ENCODE measurements at places on chromosomes 1 and 21.

DNA sequence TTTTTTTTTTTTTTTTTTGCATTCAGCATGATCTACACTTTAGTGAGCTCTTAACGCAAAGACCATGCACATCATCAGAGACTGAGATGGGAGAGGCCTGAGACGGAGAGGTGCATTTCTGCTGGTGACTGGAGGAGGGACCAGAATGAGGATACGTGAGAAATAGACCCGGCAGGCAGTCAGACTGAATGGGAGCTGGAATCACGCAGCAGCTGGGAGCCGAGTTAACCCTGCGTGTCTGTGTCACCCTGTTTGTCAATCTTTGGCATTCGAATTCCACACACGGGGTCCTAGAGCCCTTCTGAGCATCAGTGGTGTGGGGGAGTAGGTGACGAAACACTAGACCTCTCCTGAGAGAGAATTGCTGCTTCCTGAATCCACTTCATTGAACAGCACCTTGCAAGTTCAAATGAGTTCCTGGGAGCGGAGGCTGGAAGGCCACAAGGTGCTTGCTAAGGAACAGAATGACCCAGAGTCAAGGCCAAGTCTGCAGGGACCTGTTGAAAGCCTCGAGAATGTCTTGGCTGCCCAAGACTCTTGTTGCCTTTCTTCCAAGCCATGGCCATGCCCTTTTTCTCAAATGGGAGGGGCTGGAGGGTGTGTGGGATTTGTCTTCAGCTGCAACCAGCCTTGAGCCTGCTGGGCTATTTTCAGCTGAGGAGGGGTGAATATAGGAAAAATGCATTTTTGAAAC lies 123.3 kb downstream of the CNIH3 start:
- no peaks in the 10 kb centered on the region for H3K36me3 ChIP-seq
- no peak for DNase-seq
- H3K4me1 ChIP-seq = no peaks in the 10 kb centered on the region
- H3K4me3 ChIP-seq = no peak overlapping the region

GRCh38 chr1:229150518-229150917 lies 120.4 kb upstream of the RAB4A start:
- H3K4me1 ChIP-seq = no peaks in the 10 kb centered on the region
- no peak for DNase-seq
- H3K27me3 ChIP-seq = no peaks in the 10 kb centered on the region
- no peaks in the 10 kb centered on the region for H3K36me3 ChIP-seq
- H3K27ac ChIP-seq = no peak overlapping the region
- H3K4me3 ChIP-seq = no peak overlapping the region

- H3K27ac ChIP-seq = no peak overlapping the region
- DNase-seq = no peak
- H3K4me1 ChIP-seq = no peaks in the 10 kb centered on the region
- no peak overlapping the region for H3K4me3 ChIP-seq
Observed at GRCh38 chr1:30191154-30191702, 532.2 kb downstream of the MATN1 start.

DNA sequence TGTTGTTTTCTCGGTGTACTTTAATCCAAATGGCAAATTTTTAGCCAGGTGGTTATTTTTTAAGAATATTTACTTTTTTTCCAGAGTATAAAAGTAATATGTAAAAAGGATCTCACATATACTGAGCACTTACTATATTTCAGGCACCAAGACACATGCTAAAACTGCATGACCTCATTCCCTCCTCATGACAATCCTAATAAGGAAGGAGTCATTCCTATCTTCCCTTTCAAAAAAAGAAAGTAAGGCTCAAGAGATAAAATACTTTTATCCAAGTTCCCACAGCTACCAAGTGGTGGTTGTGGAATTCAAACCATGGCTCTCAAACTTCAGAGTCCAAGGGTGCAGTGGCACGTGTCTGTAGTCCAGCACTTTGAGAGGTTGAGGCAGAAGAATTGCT lies 19.4 kb downstream of the ATP2B4 start:
- H3K27me3 ChIP-seq = no peaks in the 10 kb centered on the region
- no peak overlapping the region for H3K27ac ChIP-seq
- no peak overlapping the region for H3K4me3 ChIP-seq
- DNase-seq = no peak

DNA sequence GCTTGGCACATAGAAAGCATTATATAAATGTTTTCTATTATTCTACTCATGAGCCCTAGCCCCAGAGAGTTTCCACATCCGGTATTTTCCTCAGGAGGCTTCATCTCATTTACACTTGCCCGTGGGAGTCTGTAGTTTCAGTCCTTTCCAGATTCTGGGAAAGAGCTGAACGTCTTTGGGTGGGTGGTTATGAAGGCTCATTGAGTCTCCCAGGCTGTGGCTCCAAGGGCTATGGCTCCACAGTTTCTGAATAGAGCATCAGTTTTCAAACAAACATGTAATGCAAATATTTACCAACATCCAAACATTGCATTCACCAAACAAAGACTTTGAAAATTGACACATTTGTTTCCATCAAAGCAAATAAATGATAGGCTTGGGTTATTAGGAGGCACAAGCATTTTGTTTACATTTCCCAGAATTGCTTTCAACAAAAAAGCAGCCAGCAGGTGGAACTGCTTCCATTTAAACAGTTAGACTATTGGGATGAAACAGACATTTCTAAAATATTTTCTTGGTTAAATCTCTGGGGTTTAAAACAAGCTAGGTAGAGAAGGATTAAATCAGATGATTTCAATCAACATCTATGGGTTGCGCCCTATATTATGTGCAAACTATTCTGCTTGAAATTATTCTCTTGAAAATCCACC lies 1.3 kb upstream of the LEMD1 start:
- H3K27ac ChIP-seq = no peak overlapping the region
- H3K4me3 ChIP-seq = no peak overlapping the region
- H3K4me1 ChIP-seq = no peaks in the 10 kb centered on the region
- no peak for DNase-seq
- H3K36me3 ChIP-seq = no peaks in the 10 kb centered on the region

DNA sequence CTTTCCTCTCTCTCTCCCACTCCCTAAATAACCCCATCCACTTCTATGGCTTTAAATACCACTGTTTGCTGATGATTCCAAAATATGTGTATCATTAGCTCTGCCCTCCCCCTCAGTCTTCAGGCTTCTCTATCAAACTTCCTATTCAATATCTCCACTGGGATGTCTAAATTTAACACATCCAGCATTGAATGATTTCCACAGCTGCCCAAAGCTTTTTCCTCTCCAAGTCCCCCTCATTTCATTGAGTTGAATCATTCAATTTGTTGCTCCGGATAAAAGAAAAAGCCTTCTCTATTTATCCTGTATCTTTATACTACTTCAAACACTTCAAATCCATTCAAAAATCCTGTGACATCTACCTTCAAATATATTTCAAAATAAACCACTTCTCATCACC lies 225.0 kb downstream of the SEC16B start:
- H3K27ac ChIP-seq = no peak overlapping the region
- DNase-seq = no peak
- H3K36me3 ChIP-seq = no peaks in the 10 kb centered on the region
- H3K4me1 ChIP-seq = no peaks in the 10 kb centered on the region

DNA sequence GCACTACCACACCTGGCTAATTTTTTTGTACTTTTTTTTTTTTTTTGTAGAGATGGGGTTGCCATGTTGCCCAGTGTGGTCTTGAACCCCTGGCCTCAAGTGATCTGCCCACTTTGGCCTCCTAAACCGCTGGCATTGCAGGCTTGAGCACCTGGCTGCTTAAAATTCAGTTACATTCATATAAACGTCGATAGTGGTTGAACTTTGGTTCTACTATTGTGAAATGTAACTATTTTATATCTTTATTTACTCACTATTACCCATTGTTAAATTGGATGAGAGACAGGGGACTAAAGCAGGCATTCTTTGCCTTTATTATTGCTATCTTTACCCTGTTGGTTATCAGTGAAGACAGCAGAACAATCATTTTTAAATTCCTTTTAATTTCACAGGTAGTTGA lies 6.2 kb downstream of the SNX27 start:
- peaks cover 25% of the 10 kb centered on the region for H3K4me1 ChIP-seq
- H3K36me3 ChIP-seq = no peaks in the 10 kb centered on the region
- no peak for DNase-seq
- H3K27me3 ChIP-seq = no peaks in the 10 kb centered on the region
- H3K27ac ChIP-seq = no peak overlapping the region
- H3K4me3 ChIP-seq = no peak overlapping the region

DNA sequence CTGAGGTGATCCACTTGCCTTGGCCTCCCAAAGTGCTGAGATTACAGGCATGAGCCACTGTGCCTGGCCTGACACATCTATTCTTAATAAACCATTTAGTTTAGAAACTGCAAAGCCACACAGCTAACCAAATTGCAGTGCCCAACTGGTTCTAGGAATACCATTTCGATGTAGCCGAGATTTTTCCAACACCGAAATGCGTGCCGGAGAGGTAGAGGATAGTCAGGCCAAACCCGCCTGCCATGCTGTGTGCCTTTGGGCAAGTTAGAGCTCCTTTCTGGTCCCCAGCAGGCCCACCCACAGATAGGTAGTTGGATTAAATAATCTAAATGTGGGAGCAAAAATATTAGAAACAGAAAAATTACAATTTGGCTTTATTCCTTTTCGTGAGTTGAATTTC lies 254.4 kb downstream of the FOXD2 start:
- DNase-seq = no peak
- H3K36me3 ChIP-seq = no peaks in the 10 kb centered on the region
- no peaks in the 10 kb centered on the region for H3K27me3 ChIP-seq
- no peak overlapping the region for H3K27ac ChIP-seq
- H3K4me3 ChIP-seq = no peak overlapping the region

DNA sequence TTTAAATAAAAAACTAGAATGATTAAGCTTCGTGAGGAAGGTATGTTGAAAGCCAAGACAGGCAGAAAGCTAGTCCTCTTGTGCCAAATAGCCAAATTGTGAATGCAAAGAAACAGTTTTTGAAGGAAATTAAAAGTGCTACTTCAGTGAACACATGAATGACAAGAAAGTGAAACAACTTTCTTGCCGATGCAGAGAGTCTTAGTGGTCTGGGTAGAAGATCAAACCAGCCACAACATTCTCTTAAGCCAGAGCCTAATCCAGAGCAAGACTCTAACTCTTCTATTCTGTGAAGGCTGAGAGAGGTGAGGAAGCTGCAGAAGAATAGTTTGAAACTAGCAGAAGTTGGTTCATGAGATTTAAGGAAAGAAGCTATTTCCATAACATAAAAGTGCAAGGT lies 63.2 kb downstream of the TTC3 start:
- H3K36me3 ChIP-seq = peaks cover 48% of the 10 kb centered on the region
- no peaks in the 10 kb centered on the region for H3K4me1 ChIP-seq
- H3K27me3 ChIP-seq = no peaks in the 10 kb centered on the region
- no peak overlapping the region for H3K4me3 ChIP-seq
- H3K27ac ChIP-seq = no peak overlapping the region

- no peaks in the 10 kb centered on the region for H3K4me1 ChIP-seq
- no peak within 1 kb of the TSS for H3K27ac ChIP-seq
- no peaks in the 10 kb centered on the region for H3K36me3 ChIP-seq
- DNase-seq = no peak
- H3K27me3 ChIP-seq = no peaks in the 10 kb centered on the region
Observed at GRCh38 chr1:247415423-247416361, at the start of gene NLRP3. Gene NLRP3 (plus strand): TSS chr1:247416173. CDS start chr1:247418801, 2,628 bp downstream.

GRCh38 chr21:45891388-45892155 lies 90.0 kb upstream of the COL6A1 start:
- H3K27ac ChIP-seq = no peak overlapping the region
- DNase-seq = peak; percentile 14
- H3K4me3 ChIP-seq = no peak overlapping the region
- H3K36me3 ChIP-seq = no peaks in the 10 kb centered on the region
- H3K27me3 ChIP-seq = no peaks in the 10 kb centered on the region

GRCh38 chr1:43835082-43836021 lies 98.2 kb upstream of the ARTN start:
- H3K4me3 ChIP-seq = no peak overlapping the region
- H3K27ac ChIP-seq = no peak overlapping the region

GRCh38 chr1:2528966-2529783 lies 888 bp downstream of the HES5 start:
- H3K27me3 ChIP-seq = no peaks in the 10 kb centered on the region
- DNase-seq = peak; percentile 70
- no peaks in the 10 kb centered on the region for H3K36me3 ChIP-seq
- H3K4me3 ChIP-seq = no peak overlapping the region

- no peak for DNase-seq
- no peaks in the 10 kb centered on the region for H3K27me3 ChIP-seq
- H3K36me3 ChIP-seq = no peaks in the 10 kb centered on the region
- H3K4me3 ChIP-seq = no peak overlapping the region
- no peak overlapping the region for H3K27ac ChIP-seq
Observed at GRCh38 chr1:42420911-42421585, 34.8 kb downstream of the ZMYND12 start.

DNA sequence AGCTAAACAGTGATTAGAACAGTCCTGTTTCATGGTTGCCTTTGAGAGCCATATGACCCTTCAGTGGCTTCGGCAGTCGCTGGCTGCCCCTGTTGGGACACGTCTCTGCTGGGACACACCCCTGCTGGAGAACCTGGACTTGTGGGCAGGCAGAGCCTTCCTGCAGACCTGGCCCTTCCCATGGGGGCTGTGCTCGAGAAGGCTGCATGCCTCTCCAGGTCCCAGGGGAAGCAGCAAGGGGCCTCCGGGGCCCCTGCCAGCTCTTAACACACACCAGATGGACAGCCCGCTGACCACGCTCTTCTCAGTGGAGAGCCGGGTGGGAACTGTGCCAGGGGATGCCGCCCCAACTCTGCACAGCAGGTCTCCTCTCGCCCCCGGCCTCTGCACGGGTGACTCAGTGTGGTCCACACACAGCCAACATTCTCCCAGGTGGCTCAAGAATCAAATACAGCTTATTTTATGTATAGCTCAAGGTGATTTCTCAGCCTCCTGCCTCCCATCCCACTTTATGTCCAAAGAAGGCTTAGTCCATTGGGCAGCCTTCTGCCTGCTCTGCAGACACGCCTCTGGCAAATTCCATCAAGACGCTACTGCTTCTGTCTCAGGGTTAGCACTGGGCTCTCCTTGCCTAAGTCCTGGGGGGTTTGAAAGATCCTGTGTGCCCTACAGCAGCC lies 450.8 kb downstream of the KIF26B start:
- H3K4me3 ChIP-seq = no peak overlapping the region
- H3K36me3 ChIP-seq = no peaks in the 10 kb centered on the region
- H3K4me1 ChIP-seq = no peaks in the 10 kb centered on the region
- no peaks in the 10 kb centered on the region for H3K27me3 ChIP-seq

DNA sequence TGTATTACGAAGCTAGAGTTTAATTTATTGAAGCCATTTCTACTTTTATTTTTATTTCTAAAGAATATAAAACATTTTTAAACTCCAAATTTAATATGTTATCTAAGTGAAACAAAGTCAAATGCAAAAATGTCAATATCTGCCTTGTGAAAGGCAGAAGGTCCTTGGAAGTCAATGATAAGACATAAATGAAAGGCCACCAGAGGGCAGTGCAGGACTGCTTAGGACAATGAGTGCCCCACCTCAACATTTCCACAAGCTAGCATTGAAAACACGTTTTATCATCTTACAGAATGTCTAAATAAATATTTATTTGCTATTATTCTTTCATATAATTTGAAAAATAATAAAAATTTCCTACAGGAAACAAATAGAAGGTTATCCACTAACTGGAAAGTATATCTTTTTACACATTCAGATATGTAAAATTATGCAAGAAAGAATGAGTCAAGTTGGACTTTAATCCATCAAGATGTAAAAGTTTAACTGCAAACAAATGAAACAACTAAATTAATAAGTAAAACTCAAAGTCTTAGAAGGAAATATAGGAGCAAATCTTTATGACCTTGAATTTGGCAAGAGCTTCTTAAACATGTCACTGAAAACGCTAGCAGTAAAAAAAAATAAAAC lies 140.1 kb upstream of the FMN2 start:
- H3K36me3 ChIP-seq = no peaks in the 10 kb centered on the region
- H3K27ac ChIP-seq = no peak overlapping the region
- no peak for DNase-seq
- peaks cover 5% of the 10 kb centered on the region for H3K4me1 ChIP-seq
